ENCODE measurements at places on chromosomes 1 and 21.

- DNase-seq = no peak
These were observed 111.4 kb downstream of the ST3GAL3 start for GRCh38 chr1:43818691-43819090.

GRCh38 chr1:1177452-1178206 is 3.9 kb downstream of the TTLL10 start:
- no peak for DNase-seq

DNA sequence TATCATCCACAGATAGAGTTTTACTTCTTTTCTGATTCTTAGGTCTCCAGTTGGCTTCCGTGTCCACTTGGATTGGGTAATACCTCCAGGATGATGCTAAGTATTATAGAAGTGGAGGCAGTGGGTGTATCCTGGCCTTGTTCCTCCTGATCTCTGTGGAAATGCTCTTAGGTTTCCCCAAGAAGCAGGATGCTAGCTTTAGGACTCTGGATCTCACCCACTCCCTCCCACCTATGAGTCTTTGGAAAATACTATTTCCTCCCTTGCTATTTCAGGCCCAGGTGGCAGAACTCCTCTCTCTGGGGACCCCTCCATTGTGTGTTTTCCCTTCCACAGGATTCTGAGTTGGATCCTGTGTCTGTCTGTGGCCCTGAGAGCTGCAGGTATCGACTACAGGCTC is 86.7 kb downstream of the SIM2 start:
- no peak for DNase-seq

DNA sequence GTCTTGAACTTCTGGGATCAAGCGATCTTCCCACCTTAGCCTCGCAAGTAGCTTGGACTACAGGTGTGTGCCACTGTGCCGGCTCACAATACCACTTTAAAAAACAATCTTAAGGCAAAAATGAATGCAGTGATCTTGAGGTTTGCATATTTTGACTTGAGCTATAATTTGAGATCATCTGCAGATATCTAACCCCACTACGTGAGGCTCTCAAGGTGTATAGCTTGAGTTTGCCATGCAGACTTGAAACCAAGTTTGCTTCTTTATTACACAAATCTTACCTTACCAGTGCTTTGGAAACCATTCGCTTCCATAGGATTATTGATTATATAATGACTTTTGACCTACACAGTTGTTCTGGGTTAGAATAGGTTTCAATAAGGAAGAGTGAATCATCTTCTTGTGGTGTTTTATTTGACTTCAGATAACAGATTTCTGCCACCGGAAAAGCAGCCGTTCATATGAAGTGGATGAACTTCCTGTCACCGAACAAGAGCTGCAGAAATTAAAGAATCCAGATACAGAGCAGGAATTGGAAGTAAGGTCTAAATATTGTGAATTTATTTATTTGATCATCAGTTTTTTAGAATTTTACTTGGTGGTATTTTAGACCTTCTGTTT is 155.1 kb downstream of the VPS13D start:
- DNase-seq = no peak

DNA sequence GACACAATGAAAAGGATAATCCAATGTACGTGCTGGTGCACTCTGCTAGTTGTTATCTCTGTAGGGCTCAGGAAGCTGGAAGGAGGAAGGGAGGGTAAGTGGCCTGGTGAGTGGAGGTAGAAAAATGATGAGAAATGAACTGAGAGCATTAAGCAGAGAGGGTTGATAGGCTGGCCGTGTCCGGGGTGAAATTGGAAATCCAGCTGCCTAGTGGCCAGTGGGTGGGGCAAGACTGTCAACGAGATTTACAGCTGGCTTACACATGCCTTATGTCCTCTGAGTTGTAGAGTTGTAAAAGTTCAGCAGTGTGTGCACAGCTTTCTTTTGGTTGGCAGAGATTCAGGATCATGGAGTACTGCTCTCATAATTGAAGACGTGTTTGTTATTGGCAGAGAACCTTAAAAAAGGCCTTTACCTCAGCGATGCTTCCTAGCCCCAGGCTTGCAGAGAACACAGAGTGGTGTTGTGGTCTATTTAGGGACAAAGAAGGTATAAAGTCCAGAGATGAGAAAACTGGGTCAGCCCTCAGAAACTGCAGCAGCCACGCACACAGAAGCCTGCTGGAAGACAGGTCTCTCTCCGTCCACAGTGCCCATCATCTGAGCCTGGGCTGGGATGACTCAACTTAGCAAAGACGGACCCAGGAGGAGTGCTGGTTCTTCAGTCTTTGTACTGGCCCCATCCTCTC is 132.4 kb downstream of the EDEM3 start:
- DNase-seq = no peak

GRCh38 chr21:38561613-38562581 is 63.6 kb upstream of the ERG start:
- DNase-seq = no peak

DNA sequence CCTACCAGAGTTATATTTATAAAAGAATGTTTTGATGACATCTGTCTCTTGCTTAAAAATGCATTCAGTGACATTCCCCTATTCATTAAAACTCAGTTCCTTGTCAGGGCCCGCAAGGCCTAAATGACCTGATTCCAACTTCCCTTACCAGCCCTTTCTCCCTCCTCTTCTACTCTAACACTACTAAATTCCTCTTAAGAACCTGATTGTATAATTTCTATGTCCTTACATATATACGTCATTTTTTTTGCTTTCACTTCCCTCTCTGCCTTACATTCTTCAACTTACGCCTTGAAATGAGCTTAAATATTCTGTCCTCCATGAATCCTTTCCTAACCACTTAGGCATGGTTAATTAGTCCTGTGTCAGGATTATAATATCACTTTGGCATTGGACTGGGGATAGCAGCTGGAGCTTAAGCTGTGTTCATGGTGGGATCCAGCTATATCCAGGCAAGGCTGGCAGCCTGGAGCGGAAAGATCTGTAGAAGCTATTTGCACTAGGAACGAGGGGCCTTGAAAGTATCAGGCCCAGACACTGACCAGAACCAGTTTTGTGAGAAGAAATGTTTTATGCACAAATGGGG is 360.2 kb upstream of the PTBP2 start:
- DNase-seq = no peak

DNA sequence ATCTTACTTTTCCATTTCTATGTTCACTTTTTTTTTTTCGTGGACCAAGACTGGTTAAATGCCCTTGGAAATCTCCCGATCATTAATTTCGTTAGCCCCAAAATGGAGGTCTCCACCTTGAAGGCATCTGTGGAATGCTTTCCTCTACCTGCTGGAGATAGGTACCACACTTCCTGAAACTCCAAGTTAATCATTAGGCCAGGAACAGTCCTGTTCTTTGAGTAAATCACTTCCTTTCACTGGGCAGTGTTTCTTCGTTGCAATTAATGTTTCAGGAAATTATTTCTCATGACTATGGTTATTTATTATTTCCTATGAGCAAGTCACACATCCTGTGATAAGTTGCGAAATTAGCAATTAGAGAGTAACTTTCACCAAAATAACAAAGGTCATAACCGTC is 225.2 kb upstream of the LYPLAL1 start:
- DNase-seq = no peak

GRCh38 chr1:145837656-145838055 is 7.8 kb upstream of the NUDT17 start:
- no peak for DNase-seq

DNA sequence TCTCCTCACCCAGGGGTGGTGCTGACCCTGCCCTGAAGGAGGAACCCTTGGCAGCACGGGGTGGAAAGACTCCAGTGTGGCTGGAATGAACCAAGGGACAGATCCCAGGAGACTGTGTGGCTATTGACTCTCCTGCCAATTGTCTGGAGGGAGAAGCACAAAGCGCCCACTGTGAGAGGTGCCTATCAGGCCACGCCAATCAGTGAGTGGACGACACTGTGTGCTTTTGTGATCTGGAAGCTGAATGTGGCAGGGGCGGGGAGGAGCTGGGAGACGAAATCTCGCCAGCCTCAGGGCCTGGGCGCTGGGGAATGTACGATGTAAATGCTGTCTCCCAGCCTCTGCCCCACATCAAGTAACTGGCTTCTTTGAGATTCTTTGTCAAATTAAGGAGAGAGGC is 167.1 kb downstream of the ZBTB18 start:
- DNase-seq = no peak

DNA sequence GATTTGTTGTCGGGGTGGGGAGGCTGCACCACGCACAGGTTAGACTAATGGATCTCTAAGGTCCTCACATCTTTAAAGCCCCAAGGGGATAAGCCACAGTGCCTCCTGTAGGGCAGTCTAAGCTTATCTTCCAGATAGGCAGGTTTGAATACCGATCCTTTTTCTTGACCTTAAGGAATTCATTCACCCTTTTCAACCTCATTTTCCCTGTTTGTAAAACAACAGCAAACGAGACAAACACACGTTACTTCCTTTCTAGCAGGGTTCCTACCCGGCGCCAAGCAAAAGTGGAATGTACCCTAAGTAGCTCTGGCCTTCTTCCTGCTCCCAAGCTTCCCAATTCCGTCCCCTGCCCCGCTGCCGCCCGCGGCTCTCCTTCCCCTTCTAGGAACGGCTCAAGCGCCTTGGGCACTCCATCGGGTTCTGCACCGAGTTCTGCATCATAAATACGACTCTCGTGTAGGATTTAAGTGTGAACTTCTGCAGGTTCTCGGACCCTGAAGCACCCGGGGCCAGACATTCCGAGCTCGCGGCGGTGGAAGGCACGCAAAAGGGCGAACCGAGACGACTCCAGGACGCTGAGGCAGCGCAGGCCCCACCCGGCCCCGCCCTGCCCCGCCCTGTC is 548 bp upstream of the CDC20 start:
- no peak for DNase-seq

- no peak for DNase-seq
These were observed 184.5 kb downstream of the CHRM3 start for GRCh38 chr1:239570878-239571277.

- DNase-seq = no peak
These were observed 19.8 kb downstream of the RSBN1 start for GRCh38 chr1:113792471-113792870.

DNA sequence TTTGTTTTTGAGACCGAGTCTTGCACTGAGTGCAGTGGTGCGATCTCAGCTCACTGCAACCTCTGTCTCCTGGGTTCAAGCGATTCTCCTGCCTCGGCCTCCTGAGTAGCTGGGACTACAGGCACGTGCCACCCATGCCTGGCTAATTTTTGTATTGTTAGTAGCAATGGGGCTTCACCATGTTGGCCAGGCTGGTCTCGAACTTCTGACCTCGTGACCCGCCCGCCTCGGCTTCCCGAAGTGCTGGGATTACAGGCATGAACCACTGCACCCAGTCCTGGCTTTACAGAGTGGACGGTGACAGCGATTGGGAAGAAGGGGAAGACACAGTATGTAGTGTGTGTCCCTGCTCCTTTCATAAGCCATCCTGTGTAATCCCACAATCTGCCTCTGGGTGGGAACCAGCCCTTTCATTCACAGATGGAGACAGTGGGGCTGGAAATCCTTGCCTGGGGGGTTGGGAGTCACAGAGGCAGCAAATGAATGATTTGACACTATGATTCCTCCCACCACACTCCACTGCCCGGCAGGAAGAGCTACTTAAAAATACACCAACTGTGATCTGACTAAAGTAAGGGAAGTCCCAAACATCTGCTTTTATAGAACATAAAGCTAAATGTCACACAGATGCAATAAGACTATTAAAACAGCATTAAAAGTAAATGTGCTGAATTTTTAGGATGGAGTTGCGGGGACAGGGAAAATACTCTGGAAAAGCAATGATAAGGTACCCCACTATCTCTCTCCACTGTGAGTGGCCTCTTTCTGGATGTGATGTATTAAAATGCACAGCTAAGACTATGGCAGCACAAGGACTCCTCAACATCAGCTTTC is 4.5 kb downstream of the PARP1 start:
- no peak for DNase-seq

DNA sequence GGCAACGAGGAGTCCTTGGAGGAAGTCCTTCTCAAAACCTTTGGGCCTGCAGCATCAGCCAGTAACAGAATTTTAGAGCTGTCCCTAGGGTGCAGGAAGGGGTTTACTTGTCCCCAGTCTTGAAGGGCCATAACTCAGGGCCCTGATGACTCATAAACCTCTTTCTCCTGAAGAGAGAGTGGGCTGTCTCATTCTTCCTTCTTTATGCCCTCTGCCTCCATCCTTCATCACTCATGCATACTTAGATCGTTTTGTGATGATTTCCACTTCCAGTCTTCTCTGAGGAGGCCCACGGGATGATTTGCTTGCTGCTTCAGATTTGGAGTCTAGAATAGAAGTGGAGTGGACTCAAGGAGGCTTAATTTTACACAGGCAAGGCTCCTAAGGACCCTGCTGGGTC is 60.2 kb downstream of the NDUFS5 start:
- DNase-seq = no peak

- DNase-seq = no peak
These were observed 3.7 kb upstream of the SDC3 start for GRCh38 chr1:30912224-30912623.

DNA sequence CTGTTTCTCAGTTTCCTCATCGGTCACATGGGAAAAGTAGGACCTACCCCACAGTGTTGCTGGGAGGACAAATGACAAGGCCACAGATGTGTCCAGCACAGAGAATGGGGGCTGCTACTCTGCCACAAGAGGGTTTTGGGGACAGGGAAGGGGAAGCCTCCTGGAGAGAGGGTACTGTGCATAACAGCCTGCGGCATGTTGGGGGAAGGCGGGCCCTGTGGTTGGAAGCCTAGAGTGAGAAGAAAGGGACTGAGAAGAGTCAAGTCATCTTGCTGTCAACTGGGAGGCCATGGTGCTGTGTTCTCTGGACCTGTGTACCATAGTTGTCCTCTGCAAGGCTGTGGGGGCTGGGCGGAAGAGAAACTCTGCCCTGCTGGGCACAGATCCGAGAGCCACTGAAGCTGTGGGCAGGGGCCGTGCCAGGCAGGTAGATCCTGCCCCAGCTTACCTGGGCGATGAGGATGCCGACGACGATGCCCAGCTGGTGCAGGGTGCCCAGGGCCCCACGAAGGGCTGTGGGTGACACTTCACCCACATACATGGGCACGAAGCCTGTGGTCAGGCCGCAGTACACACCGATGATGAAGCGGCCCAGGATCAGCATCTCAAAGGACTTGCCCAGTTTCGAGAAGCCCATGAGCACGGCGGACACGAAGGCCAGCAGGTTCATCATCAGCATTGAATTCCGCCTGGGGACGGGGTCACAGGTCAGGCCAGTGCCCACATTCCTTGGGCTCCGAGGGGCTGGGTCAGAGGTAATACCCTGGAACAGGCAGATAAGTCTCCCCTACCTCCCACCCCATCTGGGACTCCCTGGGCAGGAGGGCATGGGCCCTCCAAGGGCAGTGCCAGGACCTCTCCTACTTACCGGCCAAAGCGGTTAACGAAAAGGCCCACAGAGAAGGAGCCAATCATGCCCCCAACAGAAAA is 28.2 kb downstream of the SLC2A1 start:
- no peak for DNase-seq

DNA sequence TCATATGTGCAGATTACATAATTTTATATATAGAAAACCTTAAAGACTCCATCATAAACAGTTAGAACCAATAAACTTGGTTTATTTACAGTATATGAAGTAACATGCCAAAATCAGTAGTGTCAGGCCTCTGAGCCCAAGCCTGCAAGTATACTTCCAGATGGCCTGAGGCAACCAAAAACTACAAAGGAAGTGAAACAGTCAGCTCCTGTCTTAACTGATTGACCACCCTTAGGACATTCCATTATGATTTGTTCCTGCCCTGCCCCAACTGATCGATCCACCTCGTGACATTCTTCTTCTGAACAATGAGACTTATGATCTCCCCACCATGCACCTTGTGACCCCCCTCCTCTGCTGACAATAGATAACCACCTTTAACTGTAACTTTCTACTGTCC is 630.3 kb downstream of the AMY1C start:
- DNase-seq = no peak

All from stimulated activated CD8-positive, alpha-beta memory T cell treated with anti-CD3 and anti-CD28 coated beads, Interleukin-7, amount 100 ng/mL, for 48 hours (primary cell).